ENCODE measurements at places on chromosomes 13 and 19. TPM values are rescaled to one million over a fixed set of nuclear protein-coding genes. Genes with fewer than 3 reads are reported as not detected.

DNA sequence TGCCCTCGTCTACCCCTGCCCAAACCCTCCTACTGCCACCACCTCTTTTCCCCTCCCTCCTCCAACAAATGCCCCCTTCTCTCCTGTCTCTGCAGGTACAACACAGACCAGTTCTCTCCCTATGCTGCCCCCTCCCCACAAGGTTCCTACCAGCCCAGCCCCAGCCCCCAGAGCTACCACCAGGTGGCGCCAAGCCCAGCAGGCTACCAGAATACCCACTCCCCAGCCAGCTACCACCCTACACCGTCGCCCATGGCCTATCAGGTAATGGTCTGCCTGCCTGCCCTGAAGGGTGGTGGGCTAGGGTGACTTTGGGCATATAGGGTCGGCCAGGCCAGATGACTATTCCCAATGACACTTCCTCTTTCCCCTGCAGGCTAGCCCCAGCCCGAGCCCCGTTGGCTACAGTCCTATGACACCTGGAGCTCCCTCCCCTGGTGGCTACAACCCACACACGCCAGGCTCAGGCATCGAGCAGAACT is 6.5 kb upstream of the TIMM50 start:
- DNase-seq = peak; percentile 57

DNA sequence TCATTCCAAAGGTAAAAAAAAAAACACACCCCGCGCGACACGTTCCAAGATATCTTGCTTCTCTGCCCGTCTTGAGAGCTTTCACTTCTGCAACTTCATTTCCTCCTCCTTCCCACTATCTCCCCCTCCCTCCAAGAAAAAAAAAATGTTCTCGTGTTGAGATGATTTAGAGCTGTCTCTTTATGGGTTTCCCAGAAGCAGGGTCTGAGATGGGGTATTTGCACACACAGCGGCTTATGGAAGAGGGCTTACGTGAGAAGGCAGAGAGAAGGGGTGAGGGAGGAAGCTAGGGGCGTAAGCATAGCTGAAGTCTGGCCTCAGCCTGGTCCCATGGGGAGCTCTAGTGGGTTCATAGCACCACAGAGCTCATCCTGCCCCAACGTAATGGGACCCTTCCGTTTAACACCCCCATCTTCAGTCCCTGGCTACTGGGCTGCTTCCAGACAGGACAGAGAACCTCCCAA is 31.3 kb upstream of the USE1 start:
- DNase-seq = peak; percentile 19

DNA sequence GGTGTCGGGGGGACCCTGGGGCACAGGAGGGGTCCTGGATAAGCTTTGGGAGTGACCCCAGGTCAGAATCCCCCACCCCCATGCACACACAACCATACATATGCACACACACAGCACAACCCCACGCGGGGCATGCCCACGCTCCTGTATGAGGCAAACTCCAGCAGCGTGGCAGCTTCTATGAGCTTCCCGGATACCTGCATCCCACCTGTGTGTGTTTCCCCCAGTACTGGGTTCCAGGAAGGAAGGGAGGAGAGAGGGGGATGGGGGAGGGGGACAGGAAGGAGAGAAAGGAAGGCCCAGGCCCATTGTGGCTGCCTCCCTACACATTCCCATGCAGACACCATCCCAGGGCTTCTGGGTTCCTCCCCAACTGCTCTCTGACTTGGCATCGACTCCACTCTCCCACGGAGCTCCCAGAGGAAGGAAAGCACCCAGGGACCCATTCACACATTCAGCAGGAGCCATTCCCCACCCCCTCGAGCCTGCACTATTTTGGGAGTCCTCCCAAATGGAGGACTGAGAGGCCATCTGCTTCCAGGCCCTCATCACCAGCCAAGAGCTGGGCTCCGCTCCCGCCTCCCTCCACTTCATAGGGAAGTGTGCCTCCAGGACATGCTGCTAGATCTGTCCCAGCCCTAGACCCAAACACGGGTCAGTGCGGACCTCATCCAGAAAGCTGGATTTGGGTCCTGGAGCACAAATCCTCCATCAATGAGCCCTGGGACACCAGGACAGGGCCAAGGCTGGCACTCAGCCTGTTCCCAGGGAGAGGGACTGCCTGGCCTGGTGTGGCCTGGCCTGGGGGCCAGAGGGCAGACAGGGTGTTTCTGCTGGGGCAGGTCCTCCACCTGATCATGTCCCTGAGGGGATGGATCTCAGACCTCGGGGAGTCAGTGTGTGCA is 13.2 kb downstream of the PRR36 start:
- no peak for DNase-seq

DNA sequence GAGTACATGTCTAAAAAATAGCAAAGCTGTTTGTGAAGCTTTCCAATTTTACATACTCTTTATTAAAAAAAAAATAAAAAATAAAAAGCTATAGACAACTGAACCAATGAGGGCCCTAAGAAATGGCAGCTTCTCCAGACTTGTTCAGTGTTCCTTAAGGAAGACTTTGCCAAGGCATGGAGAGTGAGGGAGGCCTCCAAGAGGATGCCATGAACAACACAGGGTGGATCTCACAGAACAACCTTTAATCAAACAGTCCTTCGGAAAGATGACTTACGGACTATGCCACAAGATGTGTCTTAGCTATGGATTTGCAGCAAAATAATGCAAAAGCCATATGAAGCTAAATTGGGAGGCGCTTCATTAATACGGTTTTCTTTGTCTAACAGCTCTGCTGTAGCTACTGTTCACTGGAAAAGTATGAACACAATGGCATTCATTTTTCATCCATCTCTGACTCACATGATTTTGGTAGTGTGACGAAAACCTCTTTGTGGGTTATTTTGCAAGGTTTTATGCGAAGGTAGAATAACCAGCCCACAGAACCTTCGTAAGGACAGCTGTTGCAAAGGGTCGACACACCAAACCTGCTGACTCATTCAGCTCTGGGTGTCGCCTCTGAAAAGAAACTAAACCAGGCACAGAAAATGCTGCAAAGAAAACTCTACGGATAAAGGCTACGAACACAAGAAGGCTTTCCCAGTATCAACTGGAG is 27.7 kb downstream of the EFNB2 start:
- DNase-seq = no peak

GRCh38 chr13:38496917-38497316 is 147.3 kb downstream of the UFM1 start:
- DNase-seq = no peak

- no peak for DNase-seq
Observed at GRCh38 chr19:39752390-39752789, 14.6 kb upstream of the CLC start.

The GJB6 gene
- 0.99 TPM for total RNA-seq

The ATP7B gene
- 0.98 TPM for total RNA-seq

Data from activated T-helper 1 cell treated with anti-CD3 and anti-CD28 coated beads, Interleukin-12 subunit alpha, Interleukin-12 subunit beta, Interleukin-2, Interleukin-4 antibody, amounts not matched to agents 30 ng/mL and 10 ng/mL and 1 ng/mL, durations not matched to agents 14 hours and 24 hours and 36 hours (primary cell).